Mucosa of gallbladder (tissue), 1 donor: ENCODE measurements at places on chromosomes 3 and 15.

DNA sequence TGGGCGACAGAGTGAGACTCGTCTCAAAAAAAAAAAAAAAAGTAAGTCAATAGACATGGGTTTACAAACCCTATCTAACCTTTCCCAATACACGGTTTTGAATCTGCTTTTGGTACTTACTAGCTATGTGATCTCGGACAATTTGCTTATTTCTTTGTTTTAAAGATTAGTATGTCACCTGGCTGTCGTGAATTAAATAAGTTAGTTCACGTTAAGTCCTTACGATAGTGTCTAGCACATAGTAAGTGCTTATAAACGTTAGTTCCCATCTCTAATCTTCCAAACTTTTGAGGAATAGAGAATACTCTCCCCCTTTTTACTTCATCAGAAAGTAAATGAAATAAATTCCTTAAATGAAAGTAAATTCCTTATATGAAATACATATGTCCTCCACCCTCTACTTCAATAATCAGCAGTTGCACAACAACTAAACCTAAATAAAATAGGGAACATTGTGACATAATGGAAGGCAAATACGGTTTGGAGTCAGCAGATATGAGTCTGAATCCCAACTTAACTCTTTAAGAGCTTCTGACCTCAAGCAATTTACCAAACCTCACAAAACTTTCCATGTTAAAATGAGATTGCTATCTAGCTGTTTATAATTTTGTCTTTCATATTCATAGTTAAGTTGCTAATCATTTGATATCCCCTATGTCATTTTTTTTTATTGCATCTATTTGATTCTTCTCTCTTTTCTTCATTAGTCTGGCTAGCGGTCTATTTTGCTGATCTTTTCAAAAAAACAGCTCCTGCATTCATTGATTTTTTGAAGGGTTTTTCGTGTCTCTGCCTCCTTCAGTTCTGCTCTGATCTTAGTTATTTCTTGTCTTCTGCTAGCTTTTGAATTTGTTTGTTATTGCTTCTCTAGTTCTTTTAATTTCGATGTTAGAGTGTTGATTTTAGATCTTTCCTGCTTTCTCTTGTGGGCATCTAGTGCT lies 134.6 kb downstream of the PEAK1 start:
- no peak for DNase-seq

- no peak for DNase-seq
Measured at GRCh38 chr3:78846718-78847117, 921.1 kb downstream of the ROBO1 start.

- DNase-seq = no peak
Measured at GRCh38 chr3:101900316-101900715, 51.0 kb downstream of the NFKBIZ start.

DNA sequence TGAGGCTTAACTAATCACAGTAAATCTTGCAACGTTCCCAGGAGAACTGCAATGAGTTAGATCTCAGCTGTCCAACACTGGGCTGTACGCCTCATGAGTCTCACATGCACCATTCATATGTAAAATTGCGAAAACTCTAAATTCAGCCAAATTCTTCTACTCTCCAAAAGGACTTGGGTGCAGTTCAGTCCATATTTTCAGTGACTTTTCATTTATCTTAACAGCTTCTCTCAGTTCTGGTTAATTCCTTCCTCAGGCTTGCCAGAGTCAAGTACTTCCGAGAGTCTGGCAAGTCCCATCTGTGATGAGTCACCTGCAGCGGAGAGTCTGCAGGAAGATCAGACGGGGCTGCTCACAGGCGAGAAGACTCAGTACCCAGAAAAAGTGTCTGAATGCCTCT lies 11.5 kb downstream of the CCDC80 start:
- DNase-seq = peak; percentile 52

- no peak for DNase-seq
Measured at GRCh38 chr3:41324156-41324475, 124.8 kb downstream of the CTNNB1 start.

GRCh38 chr3:61443886-61444285 lies 117.5 kb upstream of the PTPRG start:
- DNase-seq = no peak

- DNase-seq = no peak
Measured at GRCh38 chr15:39668457-39668856, 87.6 kb downstream of the THBS1 start.

DNA sequence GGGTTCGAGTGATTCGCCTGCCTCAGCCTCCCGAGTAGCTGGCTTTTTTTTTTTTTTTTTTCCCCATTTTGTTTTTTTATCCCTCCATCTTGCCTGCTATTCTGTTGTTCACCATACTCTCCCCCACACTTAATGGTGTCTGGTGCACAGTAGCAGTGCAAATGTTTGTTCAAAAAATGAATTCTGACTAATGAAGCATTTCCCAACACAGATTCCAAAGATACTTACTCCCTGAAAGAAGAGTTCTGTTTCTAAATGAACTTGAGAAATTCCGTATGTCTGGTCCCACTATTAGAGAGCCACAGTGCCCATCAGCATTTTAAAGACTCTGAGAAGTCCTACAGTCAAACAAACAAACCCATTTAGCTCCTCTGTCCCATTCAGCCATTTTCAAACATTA lies 9.5 kb downstream of the EDEM1 start:
- DNase-seq = no peak

- no peak for DNase-seq
Measured at GRCh38 chr3:193938613-193939012, 197.3 kb upstream of the HES1 start.

- no peak for DNase-seq
Measured at GRCh38 chr3:101926594-101927105, 77.3 kb downstream of the NFKBIZ start.

- DNase-seq = no peak
Measured at GRCh38 chr15:50055332-50055731, 63.7 kb downstream of the ATP8B4 start.

GRCh38 chr3:188624384-188624783 lies 470.4 kb downstream of the LPP start:
- DNase-seq = peak; percentile 72

DNA sequence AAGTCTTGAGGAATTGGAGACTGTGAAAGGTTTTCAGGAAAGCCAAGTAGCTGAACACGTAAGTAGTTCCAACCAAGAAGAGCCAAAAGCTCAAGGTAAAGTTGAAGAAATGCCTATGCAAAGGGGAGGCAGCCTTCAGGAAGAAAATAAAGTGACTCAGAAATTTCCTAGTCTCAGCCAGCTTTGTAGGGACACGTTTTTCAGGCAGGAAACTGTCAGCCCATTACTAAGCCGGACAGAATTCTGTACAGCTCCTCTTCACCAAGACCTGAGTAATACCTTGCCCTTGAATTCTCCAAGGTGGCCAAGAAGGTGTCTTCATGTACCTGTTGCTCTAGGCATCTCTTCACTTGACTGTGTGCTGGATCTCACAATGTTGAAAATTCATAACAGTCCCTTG lies 48.6 kb downstream of the CDAN1 start:
- DNase-seq = no peak

DNA sequence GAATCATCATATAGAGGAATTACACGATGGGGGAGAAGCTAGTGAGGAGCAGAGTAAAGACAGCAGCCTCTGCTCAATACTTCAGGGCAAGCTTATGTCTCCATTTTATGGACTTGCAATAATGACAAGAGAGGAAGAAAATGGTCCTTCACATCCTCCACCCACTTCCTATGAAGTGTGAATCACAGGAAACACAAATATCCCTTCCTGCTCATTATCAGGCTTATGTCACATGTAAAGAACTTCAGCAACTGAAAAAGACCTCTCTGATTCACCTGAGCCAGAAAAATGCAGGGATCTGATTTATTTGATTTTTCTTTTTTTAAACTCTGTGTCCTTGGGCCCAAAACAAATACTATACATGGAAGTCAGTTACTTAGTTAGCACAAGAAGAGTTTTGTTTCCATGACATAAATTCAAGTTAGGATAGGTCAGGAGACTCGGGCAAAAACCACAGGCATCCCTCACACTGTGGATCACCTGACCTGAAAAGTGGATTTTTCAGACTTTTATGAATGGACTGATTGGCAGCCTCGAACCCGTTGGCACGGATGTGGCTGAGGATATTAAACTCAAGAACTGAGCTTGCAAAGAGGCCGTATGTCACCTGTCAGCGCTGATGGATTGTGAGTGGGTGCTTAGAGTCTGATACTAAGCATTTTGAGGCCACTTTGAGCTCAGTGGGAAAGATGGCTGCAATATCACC lies 620.8 kb upstream of the MDFIC2 start:
- no peak for DNase-seq

DNA sequence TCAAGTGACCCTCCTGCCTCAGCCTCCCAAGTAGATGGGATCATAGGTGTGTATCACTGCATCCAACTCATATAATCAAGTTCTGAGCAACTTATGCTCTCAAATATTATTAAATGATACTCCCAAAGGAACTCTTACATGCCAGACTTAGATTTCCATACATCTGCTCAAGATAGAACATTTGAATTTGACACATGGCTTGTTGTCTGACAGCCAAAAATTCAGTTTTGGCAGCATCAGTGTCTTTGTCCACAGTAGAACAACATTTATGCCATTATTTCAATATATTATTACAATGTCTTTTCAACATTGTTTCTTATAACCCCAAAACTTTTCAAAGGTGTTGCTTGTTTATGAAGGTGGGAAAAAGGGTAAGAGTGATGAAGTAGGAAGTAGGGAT lies 116.2 kb downstream of the SUCNR1 start:
- DNase-seq = no peak

DNA sequence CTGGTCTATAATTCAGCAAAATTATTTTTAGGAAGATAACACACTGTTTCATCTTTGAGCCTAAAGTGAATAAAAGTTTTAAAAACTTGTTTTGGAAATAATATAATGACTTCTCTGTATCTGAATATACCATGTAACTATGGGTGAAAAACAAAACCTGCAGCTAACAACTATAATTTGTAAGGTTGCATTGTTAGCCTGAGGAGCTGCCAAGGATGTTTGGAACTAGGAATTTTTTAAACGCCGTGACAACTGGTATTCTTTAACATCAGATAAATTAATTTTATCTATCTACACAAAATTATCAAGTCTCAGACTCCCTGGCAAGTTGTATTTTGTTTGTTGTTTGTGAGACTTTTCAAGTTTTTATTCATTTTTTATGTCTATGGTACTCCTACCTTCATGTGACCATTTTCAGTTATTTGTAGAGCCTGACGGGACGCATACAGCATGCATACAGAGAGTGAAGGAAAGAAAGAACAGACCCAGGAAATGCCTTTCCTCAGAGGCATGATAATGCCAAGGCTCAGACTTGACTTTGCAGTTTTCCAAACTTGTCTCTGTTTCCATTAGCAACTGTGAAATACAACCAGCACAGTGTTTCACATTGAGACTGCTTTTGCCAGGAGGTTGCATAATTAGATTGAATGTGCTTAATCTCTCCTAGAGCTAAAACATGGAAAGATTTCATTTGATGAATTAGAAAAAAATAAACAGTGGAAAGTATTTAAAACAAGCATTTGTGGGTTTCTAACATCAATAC lies 60.8 kb upstream of the ARHGEF26 start:
- peak; percentile 42 for DNase-seq

- DNase-seq = no peak
Measured at GRCh38 chr3:52509753-52510328, 14.7 kb downstream of the STAB1 start.

- DNase-seq = no peak
Measured at GRCh38 chr15:57921371-57921770, 144.1 kb downstream of the ALDH1A2 start.

DNA sequence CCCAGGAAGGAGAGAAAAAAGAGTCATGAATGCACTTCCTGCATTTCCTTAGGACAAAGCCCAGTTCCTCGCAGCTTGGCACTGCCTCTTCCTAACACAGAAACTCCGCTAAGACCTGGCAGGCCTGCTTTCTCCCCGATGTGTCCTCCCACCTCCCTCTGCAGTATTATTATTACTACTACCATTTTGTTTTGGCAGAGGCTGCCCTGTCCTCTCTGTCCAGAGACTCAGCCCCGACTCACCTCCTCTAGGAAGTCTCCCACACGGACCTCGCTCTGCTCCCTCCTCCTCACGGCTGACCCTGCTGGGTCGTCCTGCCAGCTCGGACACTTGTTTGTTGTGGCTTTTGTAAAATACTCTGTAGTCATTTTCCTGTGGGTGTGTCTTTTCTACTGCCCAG lies 107.2 kb upstream of the HACD2 start:
- no peak for DNase-seq

- DNase-seq = no peak
Measured at GRCh38 chr3:141456301-141456625, 30.6 kb upstream of the RASA2 start.

GRCh38 chr3:142962520-142963233 lies 797 bp downstream of the PAQR9 start:
- DNase-seq = no peak
